ENCODE measurements at places on chromosomes 7 and 10.
A peak's percentile ranks its signal among the peaks of the same experiment; 100 is the strongest.

GRCh38 chr7:42082144-42082543 is 154.9 kb downstream of the GLI3 start:
- DNase-seq = no peak

DNA sequence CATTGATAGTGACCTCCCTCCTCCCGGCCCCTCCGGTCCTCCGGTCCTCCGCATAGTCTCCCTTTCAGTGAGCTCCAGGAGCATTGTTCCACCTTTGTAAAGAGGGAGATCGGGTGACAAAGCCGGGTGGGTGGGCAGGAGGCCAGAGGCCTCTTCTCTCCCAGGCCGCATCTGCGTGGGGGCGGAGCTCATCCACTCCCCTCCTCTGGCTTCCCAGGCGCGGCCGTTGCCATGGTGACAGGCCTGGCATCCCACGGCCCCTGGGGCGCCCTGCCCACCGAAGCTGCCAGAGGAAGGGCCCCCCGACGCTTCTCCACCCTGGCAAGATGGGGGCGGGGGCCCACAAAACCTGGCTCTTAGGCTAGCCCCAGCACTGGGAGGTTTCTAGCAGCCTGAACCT is 4.4 kb upstream of the FZD9 start:
- no peak for DNase-seq

GRCh38 chr7:107076781-107077698 is 32.5 kb downstream of the PRKAR2B start:
- no peak for DNase-seq

- DNase-seq = no peak
Observed at GRCh38 chr7:148334959-148335577, 255.5 kb upstream of the C7orf33 start.

- DNase-seq = no peak
Observed at GRCh38 chr10:94308866-94309265, 53.9 kb downstream of the NOC3L start.

- DNase-seq = no peak
Observed at GRCh38 chr10:70142555-70142954, 3.9 kb downstream of the TYSND1 start.

DNA sequence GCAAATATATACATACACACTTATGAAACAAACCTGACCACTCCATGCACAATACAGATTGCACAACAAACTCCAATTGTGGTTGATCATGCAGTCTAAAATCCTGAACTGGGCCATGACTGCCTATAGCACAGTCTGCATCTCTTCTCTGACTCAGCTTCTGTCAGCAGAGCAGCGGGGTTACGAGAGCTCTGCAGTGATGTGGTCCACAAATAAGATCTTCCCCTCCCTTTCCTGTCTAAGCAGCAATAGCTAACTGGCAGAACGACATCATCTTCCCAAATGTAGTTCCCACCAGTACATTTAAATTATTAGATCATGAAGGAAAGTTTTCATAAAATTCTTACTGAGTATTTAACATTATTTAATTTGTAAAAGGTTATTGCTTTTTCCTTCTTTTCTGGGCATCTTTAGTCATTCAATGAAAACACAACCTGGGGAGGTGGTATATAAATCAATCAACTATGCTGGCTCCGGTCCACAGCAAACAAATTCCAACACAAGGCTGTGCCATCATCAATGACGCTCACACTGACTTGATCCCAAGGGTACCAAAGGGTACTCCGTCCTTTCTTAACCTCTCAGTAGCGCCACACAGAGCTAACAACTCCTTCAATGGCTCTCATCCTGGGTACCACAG is 17.1 kb downstream of the ARHGAP21 start:
- peak; percentile 69 for DNase-seq

DNA sequence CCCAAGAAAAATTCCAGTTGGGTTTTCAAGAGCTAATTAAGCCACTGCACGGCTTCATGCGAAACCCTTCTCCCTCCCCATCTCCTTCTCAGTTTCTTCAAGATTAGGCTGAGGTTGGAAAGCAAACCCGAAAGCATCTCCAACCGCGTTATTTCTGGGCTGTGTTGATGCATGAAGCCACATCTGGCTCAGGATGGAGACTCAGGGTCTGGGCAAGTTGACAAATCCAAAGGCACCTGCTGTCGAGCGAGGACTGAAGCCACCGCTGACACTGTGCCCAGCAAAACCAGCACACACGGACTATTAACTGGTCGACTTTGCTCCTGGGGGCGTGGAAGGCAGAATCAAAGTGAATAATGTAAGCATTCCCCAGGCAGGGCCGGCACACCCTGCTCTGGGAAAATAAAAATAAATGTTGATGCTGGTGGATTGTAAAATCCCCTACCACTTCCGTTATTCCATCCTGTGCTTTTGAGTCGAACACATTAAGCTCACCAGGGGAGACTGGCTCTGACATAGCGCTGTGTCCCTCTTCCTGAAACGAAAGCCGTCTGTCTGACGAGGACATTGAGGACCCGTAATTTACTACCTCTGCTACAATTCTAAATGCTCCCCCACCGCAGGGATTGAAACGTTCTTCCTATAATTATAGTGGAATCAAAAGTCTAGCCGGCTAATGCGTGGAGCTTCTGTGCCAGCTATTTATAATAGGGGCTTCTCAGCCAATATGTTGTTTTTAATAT is 269.8 kb downstream of the ADARB2 start:
- no peak for DNase-seq

GRCh38 chr7:115474137-115474536 is 552.2 kb downstream of the MDFIC start:
- no peak for DNase-seq

GRCh38 chr7:128099204-128099671 is 68.0 kb upstream of the LRRC4 start:
- DNase-seq = no peak

- DNase-seq = no peak
Observed at GRCh38 chr7:46557781-46558180, 636.7 kb upstream of the IGFBP3 start.

GRCh38 chr7:99420213-99420612 is 11.4 kb downstream of the BUD31 start:
- DNase-seq = no peak

- DNase-seq = no peak
Observed at GRCh38 chr7:4726566-4726965, 44.5 kb downstream of the FOXK1 start.

- DNase-seq = no peak
Observed at GRCh38 chr7:44052771-44053365, 8.4 kb downstream of the DBNL start.

GRCh38 chr10:79422178-79422892 is 23.1 kb downstream of the ZCCHC24 start:
- DNase-seq = peak; percentile 91

DNA sequence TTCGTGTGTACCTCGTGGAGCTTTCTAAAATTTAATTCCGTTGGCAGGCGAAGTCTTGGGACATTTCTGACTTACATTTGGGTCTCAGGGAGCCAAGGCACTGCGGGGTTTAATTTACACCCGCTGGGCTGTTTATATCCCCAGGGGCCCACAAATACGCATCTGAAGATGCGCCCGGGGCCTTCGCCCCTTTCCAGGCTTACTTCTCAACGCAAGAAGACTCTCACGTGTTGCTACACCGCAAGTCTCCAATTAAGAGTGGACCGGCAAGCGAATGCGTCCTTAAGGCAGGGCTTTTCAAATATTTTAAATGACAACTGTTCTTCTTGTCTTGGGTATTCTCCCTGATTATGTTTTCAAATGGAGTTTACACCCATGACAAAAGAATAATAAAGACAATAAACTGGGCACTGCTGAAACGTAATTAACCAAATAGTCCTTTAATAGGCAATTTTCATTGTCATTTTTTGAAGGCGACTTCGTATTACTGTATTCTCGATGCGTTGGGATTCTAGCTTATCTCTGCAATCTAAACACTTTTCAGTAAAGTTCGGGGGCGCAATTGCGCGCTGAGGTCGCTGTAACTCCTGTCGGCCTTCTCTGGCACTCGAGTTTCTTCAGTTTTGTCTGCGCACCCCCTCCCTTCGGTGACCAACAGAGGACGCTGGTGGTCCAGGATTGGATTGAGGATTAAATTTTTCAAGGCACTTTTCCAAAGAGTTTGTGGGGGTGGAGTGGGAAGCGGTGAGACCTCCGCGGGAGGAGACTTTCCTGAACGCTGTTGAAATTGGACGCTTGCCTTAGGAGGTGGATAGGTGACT is 837 bp upstream of the IGFBP3 start:
- DNase-seq = peak; percentile 30

DNA sequence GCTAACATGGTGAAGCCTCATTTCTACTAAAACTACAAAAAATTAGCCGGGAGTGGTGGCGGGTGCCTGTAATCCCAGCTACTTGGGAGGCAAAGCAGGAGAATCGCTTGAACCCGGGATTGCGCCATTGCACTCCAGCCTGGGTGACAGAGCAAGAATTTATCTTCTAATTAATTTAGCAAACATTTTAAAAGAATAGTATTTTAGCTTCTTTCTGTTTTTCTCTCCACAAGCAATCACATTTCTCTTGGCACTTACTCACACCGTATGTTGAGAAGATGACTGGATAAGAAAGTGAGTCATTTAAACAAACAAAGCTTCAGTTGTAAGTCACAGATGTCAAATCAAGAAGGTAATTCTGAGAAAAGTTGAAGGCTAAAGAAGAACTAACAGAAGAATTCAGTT is 264.0 kb downstream of the ARL4A start:
- peak; percentile 7 for DNase-seq

GRCh38 chr7:89607792-89608191 is 546.5 kb upstream of the STEAP1 start:
- DNase-seq = no peak

- no peak for DNase-seq
Observed at GRCh38 chr7:19665399-19666008, 43.3 kb downstream of the POLR1F start.

- no peak for DNase-seq
Observed at GRCh38 chr10:46330894-46331293, 44.1 kb downstream of the ANTXRL start.

DNA sequence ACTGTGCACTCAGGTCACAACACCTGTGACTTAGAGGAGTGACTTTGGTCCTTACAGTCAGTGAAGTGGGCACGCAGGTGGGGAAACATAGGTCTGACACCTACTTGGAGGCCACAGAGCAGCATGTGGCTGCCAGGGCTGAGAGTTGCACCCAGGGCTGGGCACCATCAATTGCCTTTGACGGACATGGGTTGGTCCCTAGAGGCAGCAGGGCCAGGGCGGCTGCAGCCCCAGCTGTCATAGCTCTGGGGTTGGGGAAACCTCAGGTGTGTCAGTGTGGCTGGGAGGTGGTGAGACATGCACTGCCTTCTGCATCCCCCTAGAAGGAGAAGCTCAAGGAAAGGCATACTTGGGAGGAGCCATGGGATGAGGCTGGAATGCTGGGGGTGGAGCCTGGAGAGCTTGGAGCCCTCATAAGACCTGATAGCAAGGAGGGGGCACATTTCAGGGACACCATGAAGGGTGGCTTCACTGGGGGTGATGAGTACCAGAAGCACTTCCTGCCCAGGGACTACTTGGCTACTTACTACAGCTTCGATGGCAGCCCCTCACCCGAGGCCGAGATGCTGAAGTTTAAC is at the start of gene INMT:
TSS of gene INMT (plus strand) at position 440 of the 578 bp plus-strand sequence. CDS start at position 456, 16 bp downstream.
- DNase-seq = no peak

- no peak for DNase-seq
Observed at GRCh38 chr7:129073738-129074137, 18.8 kb upstream of the TNPO3 start.

GRCh38 chr7:70893971-70894715 is 237.8 kb upstream of the GALNT17 start:
- DNase-seq = no peak

- no peak for DNase-seq
Observed at GRCh38 chr10:46084321-46085165, 38.5 kb upstream of the MSMB start.

DNA sequence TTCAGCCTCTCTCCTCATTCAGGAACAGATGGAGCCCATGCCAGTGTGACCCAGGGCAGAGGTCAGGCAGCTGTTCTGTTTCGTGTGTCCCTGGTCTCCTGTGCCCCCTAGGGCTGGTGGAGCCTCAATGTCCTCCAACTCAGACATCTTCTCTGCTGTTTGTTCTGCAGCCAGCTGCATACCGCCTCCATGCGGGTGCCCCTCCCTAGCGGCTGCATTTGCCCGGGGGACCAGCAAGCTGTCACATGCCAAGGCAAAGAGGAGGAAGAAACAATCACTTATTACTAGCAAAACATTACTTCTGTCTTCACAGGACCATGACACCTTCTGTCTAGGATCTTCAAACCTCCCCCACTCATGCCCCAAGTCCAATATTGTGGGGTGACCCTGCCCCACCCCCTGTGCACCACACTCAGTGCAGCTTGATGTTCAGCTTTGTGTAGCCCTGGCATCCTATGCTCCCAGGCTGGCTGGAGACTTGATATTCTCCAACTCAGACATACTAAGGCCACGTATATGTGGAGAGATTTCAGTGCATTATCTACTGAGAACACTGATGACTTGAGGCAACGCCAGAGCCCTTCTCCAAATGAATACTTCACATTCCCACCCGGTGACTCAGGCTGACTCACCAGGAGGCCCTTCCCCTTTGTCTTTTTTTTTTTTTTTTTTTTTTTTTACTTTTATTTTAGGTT is 188.9 kb downstream of the SKIDA1 start:
- peak; percentile 91 for DNase-seq

DNA sequence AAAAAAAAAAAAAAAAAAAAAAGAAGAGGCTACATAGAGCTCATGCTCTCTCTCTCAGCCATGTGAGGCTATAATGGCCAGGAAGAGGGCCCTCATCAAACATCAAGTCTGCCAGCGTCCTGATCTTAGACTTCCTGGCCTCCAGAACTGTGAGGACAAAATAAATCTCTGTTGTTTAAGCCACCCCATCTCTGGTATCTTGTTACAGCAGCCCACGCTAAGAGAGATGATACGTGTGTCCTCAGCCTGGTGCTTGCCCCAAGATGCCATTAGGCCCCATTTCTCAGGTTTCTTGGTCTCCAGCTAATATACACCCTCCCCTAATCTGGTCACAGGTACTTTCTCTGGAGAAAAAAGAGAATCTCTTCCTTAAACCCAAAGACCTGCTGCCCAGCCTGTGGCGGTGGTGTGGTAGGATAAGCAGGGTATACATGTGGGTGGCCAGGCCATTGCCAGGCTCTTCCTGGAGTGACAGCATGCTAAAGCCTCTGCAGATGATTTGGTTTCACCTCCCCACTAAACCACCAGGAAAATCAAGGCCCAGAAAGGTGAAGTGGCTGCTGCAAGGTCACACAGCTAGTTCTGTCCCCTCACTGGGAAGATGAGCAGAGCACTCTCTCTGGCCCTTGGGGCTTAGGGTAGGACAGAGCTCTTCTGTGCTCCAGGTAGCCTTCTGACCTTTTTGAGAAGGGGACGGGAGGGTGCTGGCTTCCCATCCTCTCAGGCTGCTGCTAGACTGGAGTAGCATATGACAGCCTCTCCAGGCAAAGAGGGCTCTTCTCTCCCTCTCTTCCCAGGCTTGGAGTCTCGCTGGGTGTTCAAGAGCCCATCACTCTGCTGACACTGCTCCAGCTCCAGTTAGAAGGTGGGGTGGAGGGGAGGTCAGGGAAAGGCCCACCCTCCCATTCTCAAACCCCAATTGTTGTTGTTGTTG is 5.2 kb downstream of the SPOCK2 start:
- DNase-seq = no peak

Measured in HFF-Myc (cell line).